KBM-7 (cell line): ENCODE measurements at places on chromosomes 2 and 18.

DNA sequence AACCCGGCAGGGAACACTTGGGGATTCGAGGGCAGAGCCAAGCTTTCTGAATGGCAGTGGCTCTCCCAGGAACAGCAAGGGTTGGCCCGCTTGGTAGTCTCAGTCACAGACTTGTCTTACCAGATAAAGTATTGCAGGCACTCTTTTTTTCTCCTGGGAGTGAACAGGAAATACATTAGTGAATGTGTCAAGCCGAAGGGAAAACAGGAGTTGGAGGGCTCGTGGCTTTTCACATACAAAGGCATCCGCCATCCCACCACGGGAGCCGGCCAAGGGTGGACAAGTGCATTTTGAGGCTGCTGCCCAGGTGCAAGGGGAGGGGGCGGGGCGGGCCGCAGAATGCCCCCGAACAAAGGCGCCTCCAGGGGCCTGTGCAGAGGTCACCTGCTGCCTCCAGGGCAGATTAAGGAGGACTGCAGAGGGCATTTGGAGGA, 163.3 kb upstream of the SIX3 start:
- peak; percentile 16 for DNase-seq

- no peak for DNase-seq
Measured at GRCh38 chr2:220147161-220148038, 520.0 kb downstream of the SLC4A3 start.

- DNase-seq = peak; percentile 72
Measured at GRCh38 chr2:57429831-57430230, 616.8 kb upstream of the VRK2 start.

DNA sequence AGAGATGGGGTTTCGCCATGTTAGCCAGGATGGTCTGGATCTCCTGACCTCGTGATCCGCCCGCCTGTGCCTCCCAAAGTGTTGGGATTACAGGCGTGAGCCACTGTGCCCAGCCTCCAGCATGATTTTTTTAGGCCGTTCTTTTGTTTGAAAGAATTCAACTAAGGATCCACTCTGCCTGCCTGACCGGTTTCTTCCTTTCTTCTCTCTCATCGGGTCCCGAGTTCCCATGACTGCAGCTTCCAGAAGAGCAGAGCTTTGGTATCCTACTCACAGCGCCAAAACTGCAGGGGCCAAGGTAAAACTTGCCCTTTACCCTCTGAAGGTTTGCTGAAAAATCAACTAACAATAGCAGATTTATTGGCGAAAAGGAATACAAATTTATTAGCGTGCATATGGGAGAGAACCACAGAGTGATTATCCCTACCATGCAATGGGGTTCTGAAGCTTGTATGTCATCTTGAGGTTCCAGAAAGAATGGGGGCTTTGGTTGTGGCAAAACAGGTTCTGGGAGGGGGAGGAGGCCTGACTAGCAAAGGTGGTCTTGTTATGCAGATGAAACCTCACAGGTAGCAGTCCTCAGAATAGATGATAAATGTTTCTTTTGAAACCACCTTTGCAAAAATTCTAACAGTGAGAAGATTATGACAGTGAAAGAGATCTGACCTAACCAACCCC, 87.0 kb upstream of the MSH6 start:
- DNase-seq = no peak

DNA sequence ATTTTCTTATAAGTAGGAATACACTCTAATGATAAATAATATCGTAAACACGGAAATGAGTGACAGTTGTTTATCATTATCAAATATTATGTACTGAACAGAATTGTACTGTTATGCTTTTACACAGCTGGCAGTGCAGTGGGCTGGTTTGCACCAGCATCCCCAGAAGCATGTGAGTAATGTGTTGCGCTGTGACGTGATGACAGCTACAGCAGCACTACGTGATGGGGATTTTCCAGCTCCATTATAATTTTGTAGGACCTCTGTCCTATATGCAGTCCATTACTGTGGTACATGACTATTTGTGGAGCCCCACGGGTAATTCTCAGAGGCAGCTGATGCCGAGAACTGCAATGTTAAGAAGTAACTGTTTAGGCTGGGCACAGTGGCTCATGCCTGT, 77.3 kb upstream of the ATG16L1 start:
- DNase-seq = no peak

DNA sequence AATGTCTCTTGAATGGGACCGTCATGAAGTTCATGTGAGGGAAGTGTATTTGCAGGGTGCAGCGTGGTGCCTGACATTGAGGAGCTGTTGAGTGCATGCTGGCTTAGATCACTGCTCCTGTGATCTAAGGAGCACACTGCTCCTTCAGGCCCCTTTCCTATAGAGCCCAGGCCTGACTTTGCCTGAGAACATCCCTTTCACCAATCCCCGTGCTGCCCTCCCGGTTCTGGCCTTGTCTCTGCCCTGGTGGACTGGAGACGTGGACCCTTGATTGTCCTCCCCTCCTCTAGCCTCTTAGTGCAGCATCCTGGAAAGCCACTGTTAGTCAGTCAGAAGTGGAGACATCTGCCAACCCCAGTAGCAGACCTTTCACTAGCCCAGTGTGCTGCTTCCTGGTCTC, 323.6 kb upstream of the HS6ST1 start:
- DNase-seq = no peak

DNA sequence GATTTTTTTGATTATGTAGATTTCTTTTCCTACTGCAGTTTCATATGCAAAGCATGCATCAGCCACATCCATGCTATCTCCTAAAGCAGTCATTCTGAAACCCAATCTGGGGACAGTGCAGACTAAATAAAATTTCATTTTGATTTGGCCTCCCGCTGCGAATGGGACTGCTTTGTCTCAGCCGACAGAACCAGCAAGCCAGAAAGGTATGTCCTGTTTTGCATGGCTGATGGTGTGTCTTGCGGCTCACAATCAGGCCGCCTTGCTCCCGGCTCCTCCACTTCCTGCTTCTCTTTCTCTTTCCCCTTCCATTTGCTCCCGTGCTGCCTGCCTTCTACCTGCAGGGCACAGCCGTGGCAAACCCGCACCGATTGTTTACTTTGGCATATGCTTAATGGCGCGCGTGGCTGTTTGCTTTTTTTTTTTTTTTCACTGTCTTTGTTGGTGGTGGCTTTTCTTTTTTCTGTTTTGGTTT, 419.6 kb upstream of the POU3F3 start:
- DNase-seq = no peak

GRCh38 chr2:123656590-123656989, 368.5 kb upstream of the CNTNAP5 start:
- no peak for DNase-seq
